GM23338 (cell line): ENCODE measurements at places on chromosomes 6 and 20.

GRCh38 chr6:161135695-161136591, 137.9 kb downstream of the AGPAT4 start:
- H3K27ac ChIP-seq, result peak overlapping the region; percentile 59; the same call in 1 of the 2 replicates
- H3K36me3 ChIP-seq, result 0 out of 2 replicates have a peak, but pooled peaks cover 3% of the 10 kb centered on the region
- H3K4me1 ChIP-seq, result no peaks in the 10 kb centered on the region
- H3K27me3 ChIP-seq, result no peaks in the 10 kb centered on the region

GRCh38 chr20:41155261-41155660, 17.9 kb downstream of the PLCG1 start:
- no peak for DNase-seq
- H3K36me3 ChIP-seq, result no peaks in the 10 kb centered on the region
- H3K4me1 ChIP-seq, result peaks cover 5% of the 10 kb centered on the region
- no peak overlapping the region for H3K27ac ChIP-seq
- H3K27me3 ChIP-seq, result no peaks in the 10 kb centered on the region
- no peak overlapping the region for H3K4me3 ChIP-seq

- H3K36me3 ChIP-seq, result no peaks in the 10 kb centered on the region
- no peak overlapping the region for H3K27ac ChIP-seq
- no peaks in the 10 kb centered on the region for H3K4me1 ChIP-seq
- no peak for DNase-seq
Measured at GRCh38 chr6:145727817-145728388, 7.4 kb downstream of the EPM2A start.

- H3K27me3 ChIP-seq, result no peaks in the 10 kb centered on the region
- no peaks in the 10 kb centered on the region for H3K4me1 ChIP-seq
- peak; percentile 59 for DNase-seq
- H3K36me3 ChIP-seq, result peaks cover 33% of the 10 kb centered on the region
- H3K4me3 ChIP-seq, result no peak overlapping the region
Measured at GRCh38 chr6:145929037-145929633, 35.0 kb downstream of the SHPRH start.

- H3K27ac ChIP-seq, result no peak overlapping the region
- no peaks in the 10 kb centered on the region; the same call in 1 of the 2 replicates for H3K4me1 ChIP-seq
- DNase-seq, result no peak
- H3K27me3 ChIP-seq, result no peaks in the 10 kb centered on the region
- no peaks in the 10 kb centered on the region for H3K36me3 ChIP-seq
Measured at GRCh38 chr6:140276719-140277118, 902.3 kb upstream of the CITED2 start.

- no peaks in the 10 kb centered on the region for H3K36me3 ChIP-seq
- no peak overlapping the region for H3K27ac ChIP-seq
- no peak for DNase-seq
Measured at GRCh38 chr6:163449076-163449475, 34.6 kb downstream of the QKI start.

DNA sequence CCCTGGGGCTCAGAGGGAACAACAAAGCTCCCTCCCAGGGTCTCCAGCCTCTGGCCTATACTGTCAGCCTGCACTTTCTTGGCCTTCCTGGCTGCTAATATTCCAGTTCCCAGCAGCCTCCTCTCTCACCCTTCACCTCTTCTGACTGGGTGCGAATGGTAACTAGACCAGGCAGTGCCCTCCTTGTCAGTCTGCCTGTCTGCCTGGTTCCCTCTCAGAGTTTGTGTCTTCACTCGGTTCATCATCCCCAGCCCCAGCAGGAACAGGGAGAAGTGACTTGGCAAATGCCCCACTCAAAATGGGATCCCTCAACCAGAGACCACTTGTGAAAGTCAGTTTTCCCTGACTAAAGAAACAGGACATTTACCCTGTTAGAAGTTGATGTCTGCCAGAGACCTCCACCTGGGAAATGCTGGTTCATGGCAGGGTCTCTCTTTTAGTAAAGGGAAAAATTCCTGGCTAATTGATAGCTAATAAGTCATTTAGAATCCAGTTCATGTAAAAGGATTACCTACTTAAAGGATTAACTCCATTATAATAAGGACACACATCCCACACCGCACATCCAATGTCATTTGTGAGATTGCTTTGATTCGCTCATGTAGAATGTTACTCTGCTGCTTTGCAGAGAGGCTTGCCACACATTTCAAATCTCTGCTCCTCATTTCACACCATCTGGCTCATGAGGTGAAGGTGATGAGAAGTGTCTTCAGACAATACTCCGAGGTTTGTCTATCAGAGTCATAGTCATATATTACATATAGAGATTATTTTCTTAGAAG, 18.6 kb upstream of the MICB start:
- DNase-seq, result no peak
- no peaks in the 10 kb centered on the region for H3K4me1 ChIP-seq
- H3K27ac ChIP-seq, result no peak overlapping the region
- no peaks in the 10 kb centered on the region for H3K36me3 ChIP-seq
- no peak overlapping the region for H3K4me3 ChIP-seq

- H3K4me1 ChIP-seq, result peaks cover 10% of the 10 kb centered on the region
- H3K36me3 ChIP-seq, result no peaks in the 10 kb centered on the region
- no peaks in the 10 kb centered on the region for H3K27me3 ChIP-seq
- DNase-seq, result no peak
- no peak overlapping the region for H3K27ac ChIP-seq
Measured at GRCh38 chr6:151681433-151682059, 125.9 kb upstream of the ESR1 start.

GRCh38 chr20:17172836-17173516, 53.9 kb upstream of the PCSK2 start:
- no peak overlapping the region for H3K4me3 ChIP-seq
- H3K36me3 ChIP-seq, result no peaks in the 10 kb centered on the region
- no peak for DNase-seq

GRCh38 chr20:3382836-3383235, 24.6 kb downstream of the DNAAF9 start:
- H3K27me3 ChIP-seq, result no peaks in the 10 kb centered on the region
- DNase-seq, result no peak
- H3K36me3 ChIP-seq, result no peaks in the 10 kb centered on the region
- H3K4me3 ChIP-seq, result no peak overlapping the region
- no peaks in the 10 kb centered on the region; the same call in 1 of the 2 replicates for H3K4me1 ChIP-seq

- H3K4me3 ChIP-seq, result no peak overlapping the region
- H3K36me3 ChIP-seq, result peaks cover 23% of the 10 kb centered on the region
- H3K27me3 ChIP-seq, result no peaks in the 10 kb centered on the region
- no peaks in the 10 kb centered on the region for H3K4me1 ChIP-seq
Measured at GRCh38 chr20:38997622-38998021, 35.5 kb downstream of the DHX35 start.

DNA sequence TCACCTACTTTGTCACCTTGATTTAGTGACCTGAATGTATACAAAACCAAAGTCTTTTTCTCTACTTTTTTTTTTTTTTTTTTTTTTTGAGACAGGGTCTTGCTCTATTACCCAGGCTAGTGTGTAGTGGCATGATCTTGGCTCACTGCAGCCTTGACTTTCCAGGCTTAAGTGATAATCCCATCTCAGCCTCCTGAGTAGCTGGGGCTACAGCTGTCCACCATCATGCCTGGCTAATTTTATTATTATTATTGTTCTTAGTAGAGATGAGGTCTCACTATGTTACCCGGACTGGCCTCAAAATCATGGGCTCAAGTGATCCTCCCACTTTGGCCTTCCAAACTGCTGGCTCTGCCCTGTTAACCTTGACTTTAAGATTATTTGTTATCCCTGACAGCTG, 37.5 kb downstream of the CRISP2 start:
- H3K4me1 ChIP-seq, result no peaks in the 10 kb centered on the region
- no peak for DNase-seq
- no peak overlapping the region for H3K4me3 ChIP-seq
- no peaks in the 10 kb centered on the region for H3K36me3 ChIP-seq
- H3K27me3 ChIP-seq, result no peaks in the 10 kb centered on the region

GRCh38 chr20:32582659-32583580, 2.2 kb downstream of the NOL4L start:
- H3K4me3 ChIP-seq, result peak overlapping the region; percentile 82
- H3K4me1 ChIP-seq, result peaks cover 31% of the 10 kb centered on the region
- no peak overlapping the region for H3K27ac ChIP-seq
- peak; percentile 82 for DNase-seq
- no peaks in the 10 kb centered on the region for H3K36me3 ChIP-seq
- peaks cover 46% of the 10 kb centered on the region for H3K27me3 ChIP-seq

DNA sequence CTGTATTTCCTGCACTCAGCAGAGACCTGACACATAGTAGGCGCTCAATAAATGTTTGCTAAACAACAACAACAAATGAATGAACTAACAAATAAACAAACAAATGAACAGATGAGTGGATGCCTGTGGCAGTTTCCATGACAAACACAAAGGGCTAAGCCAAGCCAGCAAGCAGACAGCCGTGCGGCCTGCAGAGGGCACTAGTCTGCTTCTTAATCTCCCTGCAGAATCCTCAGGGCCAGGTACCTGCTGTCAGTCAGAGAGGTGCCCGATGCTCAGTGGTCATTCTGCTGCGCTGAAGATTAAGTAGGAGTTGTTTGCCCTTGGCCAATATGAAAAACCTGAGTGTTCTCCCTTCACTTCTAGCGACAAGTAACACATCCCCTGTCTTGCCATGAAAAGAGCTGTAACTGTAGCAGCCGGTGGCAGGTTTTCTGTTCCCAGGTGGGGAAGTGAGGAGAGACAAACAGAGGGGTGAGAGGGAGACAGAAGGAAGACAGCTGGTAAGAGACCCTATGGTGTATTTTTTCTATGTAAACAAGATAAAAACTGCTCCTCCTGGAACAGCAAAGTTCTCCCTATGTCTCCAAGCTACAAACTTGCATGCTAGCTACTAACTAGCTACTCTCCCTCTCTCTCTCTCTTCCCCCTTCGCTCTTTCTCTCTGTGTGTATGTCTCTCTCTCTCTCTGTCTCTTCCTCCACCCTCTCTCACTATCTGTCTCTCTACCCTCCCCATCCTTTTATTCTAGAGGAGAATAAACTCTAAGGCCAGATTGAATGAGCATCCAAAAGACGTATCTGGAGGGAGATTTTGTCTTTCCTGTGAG, at the start of gene MC3R:
MC3R (plus strand) TSS at position 779 of the 829 bp plus-strand sequence. CDS start 112 bp downstream, outside the sequence.
- H3K4me3 ChIP-seq, result no peak within 1 kb of the TSS
- DNase-seq, result peak; percentile 30
- H3K27ac ChIP-seq, result no peak within 1 kb of the TSS
- H3K36me3 ChIP-seq, result 0 out of 2 replicates have a peak, but pooled peaks cover 3% of the 10 kb centered on the region

GRCh38 chr6:46263707-46264086, 92.9 kb upstream of the ENPP5 start:
- H3K4me1 ChIP-seq, result 0 out of 2 replicates have a peak, but pooled peaks cover 4% of the 10 kb centered on the region
- H3K36me3 ChIP-seq, result no peaks in the 10 kb centered on the region
- no peak overlapping the region for H3K27ac ChIP-seq
- H3K4me3 ChIP-seq, result no peak overlapping the region

GRCh38 chr20:57281900-57282299, 15.5 kb upstream of the BMP7 start:
- H3K4me3 ChIP-seq, result no peak overlapping the region
- no peaks in the 10 kb centered on the region for H3K27me3 ChIP-seq
- DNase-seq, result no peak
- no peaks in the 10 kb centered on the region for H3K36me3 ChIP-seq

DNA sequence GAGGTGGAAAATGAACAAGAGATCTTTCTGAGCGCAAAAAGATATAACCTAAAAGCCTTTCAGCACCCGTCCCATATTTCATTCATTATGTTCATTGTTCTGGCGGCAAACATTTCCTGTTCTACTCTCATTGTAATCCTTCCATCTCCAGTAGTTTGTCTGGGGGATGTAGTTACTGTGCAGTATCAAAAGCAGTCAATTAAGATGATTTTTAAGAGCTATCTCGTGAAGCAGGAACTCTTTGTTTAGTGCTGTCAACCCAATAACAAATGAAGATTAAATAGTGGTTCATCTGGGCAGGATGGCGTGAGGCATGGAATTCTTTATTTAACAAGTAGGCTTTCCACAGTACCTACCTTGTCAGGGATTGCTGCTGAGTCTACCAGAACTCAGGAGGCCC, 876.7 kb downstream of the HACE1 start:
- no peak for DNase-seq
- H3K36me3 ChIP-seq, result no peaks in the 10 kb centered on the region
- H3K4me1 ChIP-seq, result no peaks in the 10 kb centered on the region
- no peak overlapping the region for H3K27ac ChIP-seq
- H3K4me3 ChIP-seq, result no peak overlapping the region
- no peaks in the 10 kb centered on the region for H3K27me3 ChIP-seq

GRCh38 chr6:39153766-39154397, 38.9 kb upstream of the SAYSD1 start:
- no peak for DNase-seq
- H3K4me1 ChIP-seq, result no peaks in the 10 kb centered on the region
- H3K27ac ChIP-seq, result no peak overlapping the region
- H3K36me3 ChIP-seq, result no peaks in the 10 kb centered on the region
- H3K4me3 ChIP-seq, result no peak overlapping the region

DNA sequence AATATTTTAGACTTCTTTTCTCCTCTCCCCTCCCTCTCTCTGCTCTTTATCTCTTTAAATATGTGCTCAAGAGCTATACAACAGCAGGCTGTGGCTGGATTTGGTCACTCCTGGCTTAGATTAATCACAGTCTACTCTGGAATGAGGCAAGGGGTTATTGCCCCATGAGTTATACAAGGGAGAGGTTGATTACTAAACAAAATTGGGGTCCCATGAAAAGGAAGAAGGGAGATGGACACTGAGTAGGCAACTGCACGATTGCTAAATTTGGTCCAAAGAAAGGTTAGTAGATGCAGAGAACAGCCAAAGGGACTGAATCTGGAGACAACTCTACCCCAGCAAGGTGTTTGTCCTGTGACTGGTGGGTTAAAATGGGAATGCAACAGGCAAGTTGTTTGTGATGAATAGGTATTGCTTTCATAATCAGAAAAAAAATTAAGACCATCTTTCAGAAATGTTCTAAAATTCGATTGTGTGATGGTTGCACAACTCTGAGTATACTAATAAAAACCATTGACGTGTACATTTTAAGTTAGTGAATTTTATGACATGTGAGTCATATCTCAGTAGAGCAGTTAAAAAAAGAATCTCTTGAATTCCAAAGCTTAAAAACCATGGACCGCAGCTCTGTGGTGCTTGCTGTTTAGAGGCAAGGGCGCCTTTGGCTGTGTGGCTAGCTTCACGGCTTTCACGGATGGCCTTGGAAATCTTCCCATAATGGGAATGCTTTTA, 57.1 kb downstream of the KIZ start:
- H3K4me3 ChIP-seq, result no peak overlapping the region
- 0 out of 2 replicates have a peak overlapping the region, but pooled peaks have one; percentile 21 for H3K27ac ChIP-seq
- no peaks in the 10 kb centered on the region for H3K27me3 ChIP-seq
- peaks cover 23% of the 10 kb centered on the region for H3K4me1 ChIP-seq

- DNase-seq, result no peak
- H3K36me3 ChIP-seq, result no peaks in the 10 kb centered on the region
- no peaks in the 10 kb centered on the region for H3K27me3 ChIP-seq
- no peak overlapping the region for H3K4me3 ChIP-seq
- H3K4me1 ChIP-seq, result no peaks in the 10 kb centered on the region
Measured at GRCh38 chr6:27081188-27081587, 166.3 kb upstream of the PRSS16 start.
